ENCODE measurements at places on chromosomes 1 and 21.

GRCh38 chr1:198157847-198158725 lies 1.3 kb downstream of the NEK7 start:
- no peak for DNase-seq

DNA sequence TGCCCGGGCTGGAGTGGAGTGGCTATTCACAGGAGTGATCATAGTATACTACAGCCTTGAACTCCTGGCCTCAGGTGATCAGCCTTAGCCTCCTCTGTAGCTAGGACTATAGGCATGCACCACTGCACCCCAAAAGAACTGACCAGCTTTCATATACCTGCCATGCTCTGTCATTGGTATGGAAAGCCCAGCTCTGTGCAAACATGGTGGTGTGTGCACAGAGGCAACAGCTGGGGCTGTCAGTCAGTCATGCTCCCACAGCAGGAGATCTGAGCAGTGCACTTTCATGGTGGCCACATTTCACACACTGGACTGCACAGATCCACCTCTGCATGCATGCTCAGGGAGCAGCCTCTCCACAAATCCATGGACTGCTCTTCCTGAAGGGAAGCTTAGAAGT lies 8.8 kb upstream of the JAK1 start:
- no peak for DNase-seq

DNA sequence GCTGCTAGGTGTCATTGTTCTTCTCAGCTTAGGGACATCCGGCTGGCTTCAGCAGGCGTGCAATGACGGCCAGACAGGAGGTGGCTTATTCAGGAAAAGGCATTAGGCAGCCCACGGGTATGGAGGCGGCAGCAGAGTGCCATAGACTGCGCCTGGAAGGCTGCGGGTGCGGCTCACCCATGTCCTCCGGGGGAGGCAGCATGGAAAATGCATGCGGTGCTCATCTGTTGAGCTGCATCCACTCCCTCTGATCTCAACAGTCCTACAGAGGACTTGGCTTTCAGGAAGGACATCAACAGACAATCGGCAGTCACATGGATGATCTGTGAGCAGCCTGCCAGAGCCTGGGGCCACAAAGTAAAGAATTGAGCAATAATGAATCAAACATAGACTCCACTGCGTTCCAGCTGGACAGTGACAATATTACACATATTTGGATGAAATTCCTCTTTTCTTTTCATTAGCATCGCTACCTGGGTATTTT lies 42.9 kb downstream of the UMODL1 start:
- DNase-seq, result no peak

DNA sequence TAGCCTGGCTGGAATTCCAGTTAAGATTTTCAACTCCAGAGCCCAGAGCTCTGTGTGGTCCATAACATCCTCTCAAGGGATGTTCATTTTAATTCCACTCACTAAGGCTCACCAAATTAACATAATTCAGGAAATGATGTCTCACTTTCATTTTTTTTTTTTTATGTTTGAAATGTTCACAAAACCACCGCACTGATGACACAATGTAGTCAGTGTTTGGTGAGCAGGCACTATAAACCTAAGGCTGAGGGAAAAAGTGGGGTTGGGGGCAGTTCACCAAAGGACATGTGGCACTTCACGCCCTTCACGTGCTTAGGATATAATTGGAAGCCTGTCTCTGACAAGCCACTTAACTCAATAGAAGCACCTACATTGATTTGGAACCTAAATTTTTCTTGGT lies 177.3 kb upstream of the CAMK1G start:
- DNase-seq, result no peak

- no peak for DNase-seq
Observed at GRCh38 chr1:163824006-163824405, 502.3 kb downstream of the NUF2 start.

DNA sequence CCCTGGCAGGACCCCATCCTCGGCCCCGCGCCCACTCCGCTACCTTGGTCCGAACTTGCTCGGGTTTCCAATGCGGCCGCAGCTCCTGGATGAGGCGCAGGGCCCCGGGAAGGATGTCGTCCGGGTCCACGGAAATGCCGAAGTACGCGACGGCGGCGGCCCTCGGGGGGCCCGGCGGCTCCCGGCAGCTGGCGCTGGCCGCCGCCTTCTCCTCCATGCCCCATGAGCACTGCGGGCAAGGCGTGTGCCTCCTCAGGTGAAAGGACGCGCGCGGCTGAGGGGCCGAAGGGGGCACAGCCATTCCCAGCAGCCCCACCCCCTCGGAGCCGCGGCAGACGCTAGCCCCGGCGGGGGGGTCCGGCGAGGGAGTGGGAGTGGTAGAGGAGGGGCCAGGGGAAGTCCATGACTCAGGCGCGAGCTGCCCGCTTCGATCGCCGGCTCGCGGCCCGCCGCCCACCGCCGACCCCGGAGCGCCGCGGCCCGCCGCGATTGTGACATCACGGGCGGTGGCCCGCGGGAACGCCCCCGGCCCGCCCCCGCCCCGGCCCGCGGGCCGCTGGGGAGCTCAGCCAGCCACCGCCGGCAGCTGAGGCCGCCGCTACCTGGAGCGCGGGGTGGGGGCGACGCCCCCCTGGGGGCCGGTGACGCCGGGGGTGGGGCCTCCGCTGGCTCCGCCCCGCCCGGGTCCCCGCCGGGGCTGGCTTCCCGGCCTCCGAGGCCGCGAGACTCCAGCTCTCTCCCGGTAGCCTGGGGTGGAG lies at the start of gene ETNK2:
ETNK2 (minus strand) TSS at position 493 of the 758 bp plus-strand sequence; CDS start at position 301, 192 bp downstream.
- DNase-seq, result peak; percentile 43

- no peak for DNase-seq
Observed at GRCh38 chr1:156075162-156075561, 7.1 kb downstream of the MEX3A start.

GRCh38 chr1:227769936-227770494 lies 34.8 kb downstream of the SNAP47 start:
- DNase-seq, result no peak

DNA sequence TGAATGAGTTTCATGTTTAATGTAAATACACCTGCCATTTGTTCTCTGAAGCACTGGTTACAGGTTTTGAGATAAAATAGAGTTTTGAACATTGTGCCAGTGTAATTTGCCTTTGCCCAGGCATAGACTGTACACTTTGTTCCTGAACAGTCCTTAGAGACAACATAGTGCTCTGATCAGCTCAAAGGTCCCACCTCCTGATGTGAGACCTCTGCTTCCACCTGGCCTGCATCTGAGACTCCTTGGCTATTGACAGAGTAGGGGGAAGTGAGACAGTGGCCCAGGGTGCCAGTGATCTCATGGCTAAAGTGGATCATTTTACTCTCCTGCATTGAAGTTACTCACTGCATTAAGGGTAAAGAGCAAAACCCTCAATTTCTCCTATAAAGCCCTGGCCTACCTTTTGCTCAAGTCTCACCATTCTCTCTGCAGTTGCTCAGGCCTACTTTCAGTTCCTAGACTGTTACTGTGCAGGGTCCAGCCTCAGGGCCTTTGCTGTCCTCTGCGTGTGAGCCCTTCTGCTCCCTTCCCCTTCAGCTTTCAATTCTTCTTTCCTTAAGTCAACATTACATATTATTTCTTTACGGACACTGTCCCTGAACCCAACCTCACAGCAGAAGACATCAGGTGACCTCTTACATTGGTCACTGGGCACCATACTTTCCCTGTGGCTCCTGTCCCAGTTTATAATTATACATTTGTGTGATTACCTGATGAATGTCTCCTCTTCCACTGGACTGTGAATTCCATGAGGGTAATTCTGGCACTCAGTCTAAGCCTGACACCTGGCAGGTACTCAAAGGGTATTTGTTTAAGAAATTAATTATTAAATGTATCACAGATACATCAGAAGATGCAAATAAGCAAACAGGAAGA lies 142.9 kb downstream of the ROR1 start:
- DNase-seq, result no peak

GRCh38 chr1:248703674-248704073 lies 1.1 kb upstream of the OR14I1 start:
- no peak for DNase-seq

- DNase-seq, result no peak
Observed at GRCh38 chr1:6385488-6386191, 7.9 kb downstream of the ACOT7 start.

- DNase-seq, result no peak
Observed at GRCh38 chr1:46809904-46810303, 11.1 kb downstream of the CYP4B1 start.

All from activated CD8-positive, alpha-beta memory T cell treated with anti-CD3 and anti-CD28 coated beads for 1 hour (primary cell).